ENCODE measurements at places on chromosomes 12 and 14.

DNA sequence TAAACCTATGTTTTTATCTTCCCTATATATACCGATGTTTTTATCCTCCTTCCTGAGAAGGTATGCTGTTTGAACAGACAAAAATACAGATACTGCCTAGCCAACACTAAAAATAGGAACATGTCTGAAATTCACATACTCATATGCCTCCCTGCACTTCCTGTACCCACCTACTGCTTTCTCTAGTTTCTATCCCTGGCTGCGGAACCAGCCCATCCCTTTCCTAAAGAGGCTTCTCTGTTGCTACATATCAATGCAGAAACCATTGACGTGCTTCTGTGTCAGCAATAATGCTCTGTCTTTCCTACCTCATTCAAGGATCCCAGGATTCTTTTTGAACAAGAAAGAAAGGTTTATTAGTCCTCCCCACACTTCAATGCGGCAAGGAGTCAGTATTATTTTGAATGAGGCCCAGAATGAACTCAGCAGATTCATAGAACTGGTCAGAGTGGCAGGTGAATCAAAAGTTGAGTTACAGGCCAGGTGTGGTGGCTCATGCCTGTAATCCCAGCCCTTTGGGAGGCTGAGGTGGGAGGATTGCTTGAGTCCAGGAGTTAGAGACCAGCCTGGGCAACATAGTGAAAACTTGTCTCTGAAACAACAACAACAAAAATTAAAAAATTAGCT is 67.8 kb upstream of the NAP1L1 start:
- DNase-seq, result no peak

DNA sequence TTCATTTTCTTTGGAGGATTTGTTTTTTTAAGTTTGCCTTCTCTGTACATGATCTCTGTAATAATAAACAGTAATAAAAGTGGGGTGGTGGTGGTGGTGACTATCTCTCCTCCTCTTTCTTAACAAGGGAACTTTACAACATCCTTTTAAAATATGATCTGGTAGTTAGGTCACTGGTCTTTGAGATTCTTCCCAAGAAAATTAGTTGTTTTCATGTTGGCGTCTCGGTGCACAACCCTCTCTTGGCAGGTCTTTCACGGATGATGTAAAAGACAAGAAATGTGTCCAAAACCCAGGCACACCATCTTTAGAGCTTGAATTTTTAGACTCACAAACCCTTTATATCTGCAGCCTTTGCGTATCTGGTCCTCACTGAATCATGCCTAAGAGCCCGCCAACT is 488.5 kb upstream of the TBX3 start:
- DNase-seq, result peak; percentile 2

DNA sequence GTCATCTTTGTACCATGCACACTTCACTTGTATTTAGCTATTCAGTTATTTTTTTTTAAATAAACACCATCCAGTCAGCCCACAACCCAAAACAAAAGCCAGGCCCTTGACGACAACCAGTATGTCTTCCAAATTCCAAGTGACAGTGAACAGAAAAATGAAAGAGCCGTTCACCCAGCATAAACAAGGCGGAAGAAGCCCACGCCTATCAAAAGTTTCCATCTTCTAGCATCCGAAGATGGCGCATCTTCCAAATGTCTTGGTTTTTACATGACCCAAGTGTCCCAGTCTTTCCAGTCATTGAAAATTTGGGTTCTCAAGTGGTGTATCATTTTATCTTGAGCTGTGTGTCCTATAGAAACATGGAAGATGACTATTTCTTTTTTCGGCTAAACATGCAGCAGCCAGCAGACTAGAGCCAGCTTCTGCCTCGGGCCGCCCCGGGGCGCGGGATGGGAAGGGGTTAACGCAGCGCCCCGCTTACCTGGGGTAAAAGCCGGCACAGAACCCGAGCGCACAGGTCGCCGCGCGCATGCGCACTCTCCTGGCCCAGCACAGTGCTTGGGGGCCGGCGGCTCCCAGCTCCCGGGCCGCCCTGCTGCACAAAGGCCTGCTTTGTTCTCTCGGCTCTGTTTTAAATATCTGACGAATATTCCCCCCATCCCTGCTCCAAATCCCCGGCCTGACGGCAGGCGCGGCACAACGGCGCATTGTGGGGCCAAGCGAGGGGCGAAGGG is 164.8 kb downstream of the ZFP36L1 start:
- DNase-seq, result no peak

DNA sequence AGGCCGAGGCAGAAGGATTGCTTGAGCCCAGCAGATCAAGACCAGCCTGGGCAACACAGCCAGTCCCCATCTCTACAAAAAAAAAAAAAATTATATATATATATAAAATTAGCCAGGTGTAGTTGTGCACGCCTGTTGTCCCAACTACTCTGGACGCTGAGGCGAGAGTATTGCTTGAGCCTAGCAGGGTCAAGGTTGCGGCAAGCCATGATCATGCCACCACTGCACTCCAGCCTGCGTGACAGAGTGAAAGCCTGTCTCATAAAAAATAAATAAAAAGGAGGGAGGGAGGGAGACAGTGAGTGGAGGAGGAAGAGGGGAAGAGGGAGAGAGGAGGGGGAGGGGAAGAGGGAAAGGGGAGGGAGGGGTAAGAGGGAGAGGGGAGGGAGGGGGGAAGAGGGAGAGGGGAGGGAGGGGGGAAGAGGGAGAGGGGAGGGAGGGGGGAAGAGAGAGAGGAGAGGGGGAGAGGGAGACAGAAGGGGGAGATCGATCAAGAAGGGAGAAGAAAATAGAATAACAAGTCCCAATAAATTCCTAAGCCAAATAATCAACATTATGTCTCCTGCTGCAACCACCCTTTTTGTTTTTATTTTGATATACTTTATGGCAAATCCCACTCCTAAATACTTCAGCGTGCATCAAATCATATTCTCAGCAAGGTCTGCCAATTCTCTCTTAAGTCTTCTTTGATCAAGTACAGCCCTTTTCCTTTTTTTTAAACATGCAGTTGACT is 163.9 kb downstream of the MED13L start:
- no peak for DNase-seq
